Lower leg skin (tissue), 4 donors: ENCODE measurements at places on chromosomes 7 and 10. TPM values are rescaled to one million over a fixed set of nuclear protein-coding genes. Genes with fewer than 3 reads are reported as not detected.

DNA sequence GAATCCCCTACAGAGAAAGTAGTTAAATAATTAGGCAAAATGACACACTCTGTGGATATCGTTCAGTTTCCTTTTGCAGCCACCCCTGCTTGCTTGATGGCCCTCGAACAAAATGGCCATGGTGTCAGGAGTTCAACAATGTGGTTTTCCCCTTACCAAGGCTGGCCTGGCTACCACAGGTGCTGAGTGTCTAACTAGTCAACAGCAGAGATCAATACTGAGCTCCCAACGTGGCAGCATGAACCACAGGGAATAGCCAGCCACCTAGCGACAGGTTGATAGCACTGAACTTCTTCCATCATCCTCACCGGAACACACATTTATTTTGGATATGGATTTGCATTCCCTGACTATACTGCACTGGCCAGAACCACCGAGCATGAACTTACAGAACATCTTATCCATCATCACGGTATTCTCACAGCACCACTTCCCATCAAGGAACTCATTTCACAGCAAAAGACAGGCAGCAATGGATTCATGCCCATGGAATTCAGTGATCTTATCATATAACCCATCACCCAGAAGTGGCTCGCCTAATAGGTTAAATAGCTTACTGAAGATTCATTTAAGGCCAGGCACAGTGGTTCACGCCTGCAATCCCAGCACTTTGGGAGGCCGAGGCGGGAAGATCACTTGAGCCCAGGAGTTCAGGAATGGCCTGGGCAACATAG, 6.3 kb downstream of the C10orf67 start:
- DNase-seq = no peak

- no peak for DNase-seq
These were observed 58.2 kb downstream of the PTPRN2 start for GRCh38 chr7:158529181-158530096.

- DNase-seq = no peak
These were observed 12.3 kb downstream of the NHLRC2 start for GRCh38 chr10:113866551-113867394.

DNA sequence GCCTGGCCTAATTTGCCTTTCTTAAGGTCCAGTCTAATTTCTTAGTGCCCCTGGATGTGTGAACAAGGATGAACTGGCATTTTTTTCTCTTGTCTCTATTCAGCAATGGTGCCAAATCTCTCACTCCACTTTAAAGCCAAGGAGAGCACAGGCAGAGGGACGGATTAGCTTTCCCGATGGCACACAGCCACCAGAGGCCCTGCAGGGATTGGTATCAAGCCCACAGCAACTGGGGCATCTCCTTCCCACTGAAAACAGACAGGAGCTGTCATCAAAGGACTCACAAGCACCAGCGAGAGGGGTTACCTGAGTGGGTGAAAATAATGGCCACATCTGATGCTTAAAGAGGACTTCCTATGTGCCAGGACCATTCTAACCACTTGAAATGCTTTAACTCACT, 83.1 kb downstream of the ITIH5 start:
- no peak for DNase-seq

DNA sequence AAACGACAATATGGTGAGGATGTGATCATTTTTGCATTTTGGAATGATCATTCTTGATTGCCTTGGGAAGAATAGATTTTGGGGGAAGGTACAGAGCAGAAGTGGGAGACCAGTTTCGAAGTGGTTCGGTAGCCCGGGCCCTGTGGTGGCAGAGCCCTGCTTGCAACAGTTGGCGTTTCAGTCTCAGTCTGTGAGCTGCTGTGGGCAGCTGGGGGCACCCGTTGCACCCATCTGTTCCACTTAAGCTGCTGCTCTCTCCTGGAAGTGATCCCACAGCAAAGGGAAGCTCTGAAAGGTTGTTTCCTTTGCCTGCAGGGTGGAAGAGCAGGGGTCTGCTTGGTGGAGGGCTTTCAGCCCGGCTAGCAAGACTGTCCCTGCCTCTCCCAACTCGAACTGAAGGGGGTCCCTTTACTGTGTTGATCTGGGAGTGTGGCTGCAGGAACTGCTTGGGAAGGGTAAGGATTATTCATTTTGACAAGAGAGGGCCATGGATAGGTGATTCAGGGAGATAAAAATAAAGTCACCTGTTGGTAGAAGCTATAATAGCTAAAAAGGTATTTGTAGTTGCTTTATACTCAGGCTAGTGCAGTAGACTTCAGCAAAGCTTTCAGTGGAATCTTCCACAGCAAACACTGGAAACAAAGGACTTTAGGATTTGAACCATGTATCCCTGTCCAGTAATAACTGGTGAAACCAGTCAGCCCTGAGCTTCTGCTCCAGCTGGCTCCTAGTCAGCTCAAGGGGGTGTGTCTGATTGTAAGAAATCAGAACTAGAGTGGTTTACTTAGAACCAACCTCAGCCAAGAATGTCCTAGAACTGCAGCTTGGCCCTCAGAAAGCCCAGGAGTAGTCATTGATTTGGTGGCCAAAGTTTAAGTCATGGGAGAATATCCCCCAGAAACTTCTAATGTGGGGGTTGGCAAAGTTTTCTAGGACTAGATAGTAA, 53.1 kb upstream of the PDCD4 start:
- DNase-seq = no peak

The GHITM gene
- 117 TPM for total RNA-seq
